Activated CD4-positive, alpha-beta T cell treated with anti-CD3 and anti-CD28 coated beads, Interleukin-2, amount 10 ng/mL, durations not matched to agents 24 days and 14 days (primary cell): ENCODE measurements at places on chromosomes 5 and 9. TPM values are rescaled to one million over a fixed set of nuclear protein-coding genes. Genes with fewer than 3 reads are reported as not detected.

F2RL2 gene
- not detected in 2 replicates for total RNA-seq

C5orf15 gene
- 41.4 and 45.0 TPM in 2 replicates for total RNA-seq

FBXW2 gene
- total RNA-seq = 84.9 and 87.9 TPM in 2 replicates

- no peak for DNase-seq
Measured at GRCh38 chr5:102711525-102712385, 43.4 kb upstream of the PAM start.

DNA sequence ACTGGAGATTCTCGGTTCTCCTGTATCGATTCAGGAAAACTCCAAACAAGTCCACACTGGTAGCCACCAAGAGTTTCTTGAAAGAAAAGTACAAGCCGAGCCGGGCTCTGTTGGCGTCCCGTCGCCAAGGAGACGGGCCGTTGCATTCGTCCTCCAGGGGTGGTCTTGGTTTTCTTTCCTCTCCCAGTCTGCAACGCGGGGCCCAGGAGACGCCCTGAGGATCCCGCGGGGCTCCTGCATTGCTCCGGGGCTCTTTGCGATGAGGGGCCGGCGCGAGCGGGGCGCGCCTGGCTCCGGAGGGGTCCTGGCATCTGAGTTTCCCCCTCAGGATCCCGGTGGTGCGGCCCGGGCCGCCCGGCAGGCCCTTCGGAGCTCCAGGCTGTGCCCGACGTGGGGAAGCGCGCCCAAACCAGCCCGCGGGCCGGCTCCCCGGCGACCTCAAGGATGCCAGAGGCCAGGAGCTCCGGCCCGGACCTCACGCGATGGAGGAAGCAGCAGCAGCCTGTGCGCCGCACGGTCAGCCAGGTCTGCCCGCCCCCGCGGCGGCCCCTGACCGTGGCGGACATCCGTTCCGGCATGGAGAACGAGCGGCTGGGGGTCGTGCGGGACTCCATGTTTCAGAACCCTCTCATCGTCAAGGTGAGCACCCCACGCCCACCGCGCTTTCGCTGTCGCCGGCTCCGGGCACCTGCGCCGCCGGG is at the start of gene CFAP77:
Gene CFAP77, plus strand, starts transcription at position 384 of the 701 bp plus-strand sequence. Its CDS starts 61 bp downstream, at position 445.
- DNase-seq = peak; percentile 81

GRCh38 chr5:179767496-179768100 is 26.2 kb upstream of the LTC4S start:
- no peak for DNase-seq

DNA sequence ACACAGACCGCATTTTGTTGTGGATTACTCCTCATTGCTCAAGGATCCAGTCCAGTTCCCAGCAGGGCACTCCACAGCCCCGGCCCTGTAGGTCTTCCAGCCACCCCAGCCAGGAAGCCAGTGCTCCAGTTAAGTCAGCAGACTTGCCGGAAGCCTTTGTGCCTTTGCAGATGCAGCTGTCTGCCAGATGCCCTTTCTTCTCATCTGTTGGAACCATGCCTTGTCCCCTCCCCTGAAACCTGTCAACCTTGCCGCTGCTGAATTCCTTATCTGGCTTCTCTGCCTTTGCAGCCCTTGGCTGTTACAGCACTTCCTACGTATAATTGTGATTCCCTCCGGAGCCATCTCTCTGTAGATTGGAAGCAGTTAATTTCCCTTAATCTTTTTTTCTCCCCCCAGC is 28.4 kb downstream of the PSAT1 start:
- DNase-seq = no peak

DNA sequence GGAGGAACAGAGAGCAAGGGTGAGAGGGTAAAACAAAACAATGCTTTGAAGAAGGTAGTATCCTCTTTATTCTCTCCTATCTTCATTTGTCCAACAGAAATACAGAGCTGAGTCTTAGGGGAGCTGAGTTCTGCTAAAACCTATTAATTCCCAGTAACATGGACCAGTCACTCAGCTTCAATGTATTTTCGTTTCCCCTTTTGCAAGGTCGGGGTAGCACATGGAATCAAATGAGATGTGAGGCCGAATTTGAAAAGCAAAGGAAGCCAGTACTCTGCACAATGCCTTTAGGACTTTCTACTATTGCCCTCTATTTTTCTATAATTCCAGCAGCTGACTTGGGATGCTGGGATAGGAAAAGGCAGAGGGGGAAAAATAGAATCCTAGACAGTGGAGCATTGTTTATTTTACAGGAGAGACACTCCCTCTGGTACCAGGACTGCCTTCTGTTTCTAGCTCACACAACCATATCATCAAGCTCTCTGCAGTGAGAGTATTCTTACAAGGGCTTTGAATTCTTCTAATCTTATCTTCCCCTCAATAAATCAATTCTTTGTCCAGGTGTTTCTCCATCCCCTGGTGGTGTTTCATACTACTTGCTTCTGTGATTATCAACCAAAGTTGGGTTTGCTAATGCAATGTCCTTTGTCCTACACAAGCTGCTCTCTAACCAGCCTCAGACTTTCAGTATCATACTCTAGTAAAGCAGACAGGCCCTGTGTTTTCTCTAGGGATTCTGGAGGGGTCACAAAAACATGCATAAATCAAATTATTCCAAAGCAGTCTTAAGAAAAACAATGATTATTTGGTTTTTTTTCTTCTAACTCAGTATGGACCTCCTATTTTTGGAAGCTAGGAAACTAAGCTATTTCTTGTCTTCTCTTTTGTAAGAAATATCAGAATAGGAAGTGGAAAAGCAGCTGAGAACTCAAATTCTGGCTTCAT is 341.5 kb downstream of the OSTF1 start:
- DNase-seq = no peak

GRCh38 chr9:129402371-129402739 is 218.5 kb downstream of the C9orf50 start:
- DNase-seq = no peak
